ENCODE measurements at places on chromosomes 5 and 9.

GRCh38 chr9:108300306-108301287, 555.2 kb downstream of the ACTL7B start:
- no peak for DNase-seq

- no peak for DNase-seq
Measured at GRCh38 chr5:56648460-56649034, 166.8 kb upstream of the MAP3K1 start.

DNA sequence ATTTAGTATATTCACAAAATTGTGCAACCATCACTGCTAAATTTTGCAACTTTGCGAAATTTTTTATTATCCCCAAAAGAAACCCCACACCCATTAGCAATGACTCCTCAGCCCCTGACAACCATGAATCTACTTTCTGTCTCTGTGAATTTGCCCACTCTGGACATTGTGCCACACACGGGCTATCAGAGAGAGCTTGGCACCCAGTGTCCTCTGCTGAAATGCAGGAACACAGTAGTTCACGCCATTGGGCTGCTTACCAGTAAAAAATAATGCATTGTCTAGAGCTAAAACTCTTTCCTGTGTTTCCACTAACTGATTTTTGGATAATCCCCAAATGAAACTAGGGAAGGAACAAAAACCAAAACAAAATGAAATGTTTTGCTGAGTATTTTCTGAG, 60.0 kb downstream of the HRH2 start:
- DNase-seq: no peak

- DNase-seq: no peak
Measured at GRCh38 chr9:27474305-27474704, 49.8 kb upstream of the IFNK start.

DNA sequence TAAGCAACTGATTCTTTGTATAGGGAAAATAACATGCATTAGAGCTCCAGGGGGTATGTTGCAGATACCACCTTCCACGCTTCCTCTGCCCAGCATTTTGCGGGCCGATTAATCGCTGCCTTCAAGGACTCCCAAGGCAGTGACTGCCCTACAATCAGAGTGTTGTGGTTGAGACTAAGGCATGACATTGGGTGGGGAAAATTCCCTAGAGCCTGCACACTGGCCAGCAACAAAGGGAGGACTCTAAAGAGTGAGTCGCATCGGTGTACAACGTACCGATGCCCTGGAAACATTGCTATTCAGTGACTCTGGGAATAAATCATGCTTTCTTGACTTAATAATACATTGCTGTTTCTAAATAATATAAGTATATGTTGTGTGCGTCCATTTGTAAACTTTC, 119.7 kb downstream of the ZNF462 start:
- DNase-seq: no peak

GRCh38 chr5:179530069-179530998, 20.0 kb upstream of the RUFY1 start:
- no peak for DNase-seq

- no peak for DNase-seq
Measured at GRCh38 chr5:175862131-175863012, 9.0 kb upstream of the CPLX2 start.

GRCh38 chr9:70484232-70485130, 70.0 kb upstream of the KLF9 start:
- peak; percentile 43 for DNase-seq

- DNase-seq: no peak
Measured at GRCh38 chr9:33177086-33177485, 9.9 kb upstream of the B4GALT1 start.

DNA sequence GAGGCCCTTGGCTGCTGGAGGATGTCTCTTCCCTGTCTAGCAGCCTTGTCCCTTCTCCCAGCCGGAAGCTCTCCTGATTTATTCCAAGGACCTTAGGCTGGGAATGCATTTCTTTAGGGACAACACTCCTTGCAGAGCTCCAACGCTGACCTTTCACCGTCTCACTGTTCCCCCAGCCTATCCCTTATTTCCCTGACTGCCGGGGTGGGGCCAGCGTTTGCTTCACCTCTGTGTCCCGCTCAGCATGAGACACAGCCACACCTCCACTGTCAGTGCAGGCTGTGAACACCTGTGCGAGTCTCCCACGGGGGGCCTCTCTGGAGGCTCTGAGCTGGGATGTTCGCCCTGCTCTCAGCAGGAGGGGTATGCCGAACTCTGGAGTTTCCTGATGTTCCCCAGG, 106.2 kb upstream of the FCN2 start:
- DNase-seq: no peak

DNA sequence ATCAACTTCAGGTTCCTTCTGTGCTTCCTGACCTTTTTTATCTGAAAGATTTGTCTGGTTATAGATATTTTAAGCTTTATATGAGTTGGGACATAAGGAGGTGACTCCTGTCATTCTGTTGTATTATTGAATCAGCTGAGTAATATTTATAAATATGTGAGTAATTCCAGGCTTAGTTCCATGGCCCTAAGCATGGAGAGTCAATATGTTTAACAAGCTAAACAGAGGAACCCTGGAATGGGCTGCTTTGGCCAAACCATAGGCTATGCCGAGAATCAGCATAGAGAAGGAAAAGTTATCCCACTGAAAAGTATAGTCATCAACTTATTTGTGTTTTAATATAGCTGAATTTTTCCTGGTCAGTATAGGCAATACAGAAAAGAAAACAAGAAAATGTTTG, 7.2 kb upstream of the EIF4EBP3 start:
- no peak for DNase-seq

DNA sequence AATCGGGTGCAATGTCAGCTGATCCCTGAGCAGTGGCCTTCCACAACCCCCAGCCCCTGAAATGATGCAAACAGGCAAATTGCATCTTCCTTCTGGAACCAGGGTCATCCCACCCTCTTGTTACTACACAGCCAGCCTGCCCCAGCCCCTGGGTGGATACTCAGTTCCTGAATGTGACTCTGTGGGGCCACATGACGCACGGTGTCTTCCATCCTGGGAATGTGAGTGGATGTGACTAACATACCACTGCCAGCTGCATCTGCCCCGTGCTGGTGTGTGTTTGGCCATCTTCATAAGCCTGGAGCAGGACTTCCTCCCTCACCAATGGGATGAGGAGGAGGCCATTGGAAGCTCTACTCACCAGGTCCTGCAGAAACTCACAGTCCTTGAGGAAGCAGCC, 257.9 kb upstream of the ADAMTS16 start:
- no peak for DNase-seq

- DNase-seq: no peak
Measured at GRCh38 chr5:95862671-95863382, 40.3 kb upstream of the GLRX start.

GRCh38 chr9:76676857-76677256, 87.4 kb upstream of the PCA3 start:
- DNase-seq: no peak

- DNase-seq: no peak
Measured at GRCh38 chr5:138663561-138663960, 88.4 kb upstream of the HSPA9 start.

DNA sequence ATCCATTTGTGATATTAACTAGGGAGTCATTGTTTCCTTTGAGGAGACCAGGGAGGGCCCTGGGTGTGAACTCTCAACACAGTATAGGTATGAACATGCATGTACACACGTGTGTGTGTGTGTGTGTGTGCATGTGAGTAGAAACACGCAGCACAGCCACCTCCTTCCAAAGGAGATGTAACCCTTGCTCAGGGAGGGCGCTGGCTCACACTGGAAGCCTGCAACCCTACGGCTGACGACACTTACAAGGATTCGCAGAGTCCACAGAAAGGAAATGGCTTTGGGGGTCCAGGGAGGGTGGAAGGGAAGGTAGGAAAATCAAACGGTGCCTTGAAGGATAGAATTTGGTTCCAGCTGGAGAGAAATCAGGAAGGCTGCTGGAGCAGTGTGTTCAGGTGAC, 21.9 kb downstream of the TRIP13 start:
- no peak for DNase-seq

DNA sequence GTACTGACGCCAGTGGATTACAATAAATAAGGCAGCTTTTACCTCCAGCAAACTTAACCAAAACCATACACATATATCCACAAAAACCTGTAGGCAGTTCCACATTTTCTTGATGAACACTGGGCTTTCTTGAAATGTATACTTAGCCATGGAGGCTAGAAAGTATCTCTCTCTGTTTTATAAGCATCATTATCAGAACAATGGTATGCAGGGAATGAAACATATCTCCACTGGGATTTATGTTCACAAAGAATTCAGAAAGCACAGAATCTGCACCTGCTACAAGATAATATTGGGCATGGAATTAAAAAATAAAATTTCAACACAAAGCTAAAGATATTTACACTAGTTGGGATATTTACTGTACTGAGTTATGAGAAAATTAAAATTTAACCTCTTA, 126.1 kb upstream of the RASA1 start:
- no peak for DNase-seq

- DNase-seq: no peak
Measured at GRCh38 chr5:109805472-109805871, 115.7 kb downstream of the MAN2A1 start.

DNA sequence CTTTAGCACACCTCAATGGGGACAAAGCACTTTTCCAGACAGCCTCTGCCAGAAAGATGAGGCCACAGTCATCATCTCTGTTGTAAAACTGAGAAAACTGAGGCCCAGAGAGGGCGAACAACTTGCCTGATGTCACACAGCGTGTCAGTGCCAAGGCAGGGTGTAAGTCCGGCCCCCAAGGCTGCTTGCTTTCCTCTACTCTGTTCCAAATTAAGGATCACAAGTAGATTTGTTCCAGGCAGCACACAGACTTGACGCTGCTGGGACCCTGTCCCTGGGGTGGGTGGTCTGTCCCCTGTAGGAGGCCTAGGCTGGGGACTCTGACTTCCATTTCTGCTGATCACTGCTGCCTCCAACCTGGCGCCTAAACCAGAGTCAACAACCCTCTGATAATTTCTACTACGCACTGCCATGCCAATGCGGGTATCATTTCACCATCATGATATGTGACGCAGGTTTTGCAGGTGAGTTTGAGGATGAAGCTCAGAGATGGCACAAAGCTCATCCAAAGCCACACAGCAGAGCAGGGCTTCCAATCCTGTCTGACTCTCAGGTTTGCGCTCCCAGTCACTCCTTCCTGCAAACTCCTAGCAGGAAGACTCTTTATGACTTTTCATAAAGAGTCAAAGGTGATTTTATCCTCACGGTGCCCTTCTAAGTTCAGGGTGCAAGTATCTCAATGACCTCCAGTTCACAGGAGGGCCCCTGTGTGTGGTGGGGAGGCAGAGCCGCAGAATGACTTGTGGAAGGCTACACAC, 13.5 kb upstream of the RALGDS start:
- DNase-seq: no peak

- no peak for DNase-seq
Measured at GRCh38 chr9:111065414-111065813, 27.1 kb upstream of the LPAR1 start.

GRCh38 chr9:36897019-36897418, 137.0 kb downstream of the PAX5 start:
- no peak for DNase-seq

GRCh38 chr5:143812085-143812705, at the start of gene HMHB1:
Gene HMHB1 (plus strand): TSS chr5:143812161.
- no peak for DNase-seq

DNA sequence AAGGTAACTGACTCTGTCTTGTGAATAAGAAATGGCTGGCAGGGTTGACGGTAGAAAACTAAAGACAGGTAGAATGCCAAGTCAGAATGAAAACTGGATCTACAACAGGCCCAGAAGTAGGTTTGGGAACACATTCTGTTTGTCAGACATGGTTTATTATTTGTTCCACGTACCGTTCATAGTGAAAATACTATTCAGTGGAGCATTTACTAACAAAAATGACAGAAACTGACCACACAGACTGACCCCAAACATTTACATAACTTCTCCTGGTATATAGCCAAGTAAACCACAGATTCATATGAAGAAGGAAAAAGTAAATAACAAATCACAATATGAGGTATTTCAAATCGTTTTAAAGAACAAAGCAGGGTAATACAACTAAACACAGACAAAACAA, 73.7 kb downstream of the SLC38A9 start:
- DNase-seq: no peak

DNA sequence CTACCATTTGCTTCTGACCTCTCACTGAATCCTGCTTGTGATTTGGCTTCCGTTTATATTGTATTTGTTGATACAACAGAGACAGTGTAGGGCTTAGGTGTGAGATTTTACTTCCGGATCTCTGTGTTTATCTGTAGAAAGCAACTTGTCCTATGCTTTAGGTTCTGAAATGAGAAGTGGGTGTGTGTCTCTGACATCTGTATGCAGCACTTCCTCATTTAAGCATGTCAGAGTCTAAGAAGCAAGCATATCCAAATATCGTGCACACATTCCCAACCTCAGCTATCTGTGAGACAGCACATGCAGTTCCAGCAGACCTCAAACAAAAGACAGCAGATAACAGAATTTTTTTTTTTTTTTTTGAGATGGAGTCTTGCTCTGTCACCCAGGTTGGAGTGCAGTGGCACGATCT, 16.3 kb downstream of the KLF9 start:
- peak; percentile 81 for DNase-seq

GRCh38 chr5:78569441-78569840, 79.1 kb downstream of the LHFPL2 start:
- no peak for DNase-seq

DNA sequence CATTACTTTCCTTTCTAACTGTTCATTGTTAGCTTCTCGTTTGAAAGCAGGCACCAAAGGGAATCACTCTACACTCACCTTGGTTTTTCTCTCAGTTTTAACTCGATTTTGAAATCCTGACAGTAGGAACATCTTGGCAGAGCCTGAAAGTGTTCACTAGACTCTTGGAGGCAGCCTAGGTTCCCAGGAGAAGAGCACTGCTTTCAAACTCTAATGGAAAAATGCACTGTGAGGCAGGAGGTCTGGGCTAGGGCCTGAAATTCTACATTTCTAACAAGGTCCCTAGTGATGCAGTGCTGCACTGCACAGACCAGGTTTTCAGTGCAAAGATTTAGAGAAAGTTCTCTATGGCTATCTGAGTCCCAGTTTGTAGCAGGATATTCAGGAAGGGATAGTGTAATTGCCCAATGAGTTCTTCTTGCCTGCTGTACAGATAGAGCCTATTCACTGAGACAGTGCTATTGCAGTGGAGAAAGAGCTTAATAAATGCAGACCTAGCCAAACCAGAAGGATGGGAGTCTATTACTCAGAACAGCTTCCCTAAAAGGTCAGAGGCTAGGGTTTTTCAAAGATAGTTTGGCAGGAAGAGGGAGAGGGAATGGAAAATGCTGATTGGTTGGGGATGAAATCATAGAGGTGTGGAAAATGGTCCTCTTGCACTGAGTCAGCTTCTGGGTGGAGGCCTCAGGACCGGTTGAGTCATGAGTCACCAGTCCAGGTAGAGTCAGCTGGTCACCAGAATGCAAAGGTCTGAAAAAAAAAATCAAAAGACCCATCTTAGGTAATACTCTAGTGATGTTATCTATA, 153.9 kb downstream of the GPBP1 start:
- DNase-seq: no peak

GRCh38 chr9:111483439-111483857, 735 bp downstream of the ECPAS start:
- DNase-seq: peak; percentile 11

- DNase-seq: no peak
Measured at GRCh38 chr5:100904259-100904861, 1.3 kb upstream of the ST8SIA4 start.

DNA sequence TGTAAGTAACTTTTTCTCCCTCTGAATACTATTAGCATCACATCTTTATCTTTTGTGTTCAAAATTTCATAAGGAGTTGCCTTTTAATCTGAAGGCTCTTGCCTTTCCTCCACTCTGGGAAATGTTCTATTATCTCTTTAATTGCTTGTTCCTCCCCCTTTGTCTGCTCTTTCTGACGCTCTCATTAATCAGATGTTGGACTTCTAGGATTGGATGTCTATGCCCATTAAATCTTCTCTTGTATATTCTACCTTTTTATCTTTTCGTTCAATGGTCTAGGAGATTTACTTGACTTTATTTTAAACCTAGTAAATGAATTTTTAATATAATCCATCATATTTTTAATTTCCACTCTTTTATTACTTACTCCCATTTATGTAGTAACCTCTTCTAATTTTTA, 76.7 kb downstream of the MARCHF3 start:
- no peak for DNase-seq
